ENCODE measurements at places on chromosomes 4 and X.

GRCh38 chr4:69640289-69640688, 847 bp upstream of the UGT2A2 start:
- no peak for DNase-seq

DNA sequence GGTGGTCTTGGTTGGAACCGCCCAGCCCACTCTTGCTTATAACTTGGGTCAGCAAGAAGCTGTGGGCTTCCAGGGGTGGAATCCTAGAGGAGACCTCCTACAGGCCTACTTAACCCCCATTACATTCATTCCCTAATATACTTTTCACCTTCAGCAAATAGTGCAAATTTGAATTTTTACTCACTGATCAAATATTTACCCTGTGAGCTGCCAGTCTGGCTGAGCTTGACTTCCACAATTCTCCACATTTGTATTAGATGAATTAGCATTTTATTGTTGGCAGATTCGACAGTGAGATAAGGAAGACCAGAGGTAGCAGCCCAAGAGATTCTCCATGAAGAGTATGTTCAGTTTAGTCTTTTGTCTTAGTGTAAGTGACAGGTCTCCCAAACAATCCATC, 199.6 kb downstream of the BCOR start:
- no peak for DNase-seq

GRCh38 chrX:56744996-56745395, 16.0 kb downstream of the NBDY start:
- no peak for DNase-seq

- no peak for DNase-seq
Measured at GRCh38 chr4:145011636-145012035, 86.4 kb downstream of the ANAPC10 start.

- no peak for DNase-seq
Measured at GRCh38 chr4:94758141-94758699, 465 bp downstream of the BMPR1B start.

- DNase-seq: no peak
Measured at GRCh38 chr4:168220893-168221292, 97.7 kb downstream of the DDX60 start.

- no peak for DNase-seq
Measured at GRCh38 chrX:13401724-13402123, 81.9 kb upstream of the ATXN3L start.

- DNase-seq: no peak
Measured at GRCh38 chrX:113390531-113390930, 549.9 kb upstream of the AMOT start.

DNA sequence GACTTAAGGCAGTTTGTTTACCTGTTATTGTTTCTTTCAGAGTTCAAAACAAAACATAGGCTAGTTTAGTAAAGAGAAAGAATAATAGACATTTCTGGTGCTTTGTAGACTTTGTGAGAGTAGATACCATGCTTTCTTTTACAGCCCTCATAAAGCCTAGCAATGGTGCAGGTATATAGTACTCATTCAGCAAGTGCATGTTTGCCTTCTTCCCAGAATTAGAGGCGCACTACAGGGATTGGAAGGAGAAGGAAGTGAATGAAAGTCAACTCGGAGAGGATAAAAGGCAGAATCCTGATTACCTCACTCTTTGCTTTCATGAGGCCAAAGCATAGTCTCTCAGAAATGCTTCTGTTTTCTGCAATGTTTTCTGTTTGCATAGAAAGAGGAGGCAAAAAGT, 43.1 kb upstream of the FHDC1 start:
- no peak for DNase-seq

DNA sequence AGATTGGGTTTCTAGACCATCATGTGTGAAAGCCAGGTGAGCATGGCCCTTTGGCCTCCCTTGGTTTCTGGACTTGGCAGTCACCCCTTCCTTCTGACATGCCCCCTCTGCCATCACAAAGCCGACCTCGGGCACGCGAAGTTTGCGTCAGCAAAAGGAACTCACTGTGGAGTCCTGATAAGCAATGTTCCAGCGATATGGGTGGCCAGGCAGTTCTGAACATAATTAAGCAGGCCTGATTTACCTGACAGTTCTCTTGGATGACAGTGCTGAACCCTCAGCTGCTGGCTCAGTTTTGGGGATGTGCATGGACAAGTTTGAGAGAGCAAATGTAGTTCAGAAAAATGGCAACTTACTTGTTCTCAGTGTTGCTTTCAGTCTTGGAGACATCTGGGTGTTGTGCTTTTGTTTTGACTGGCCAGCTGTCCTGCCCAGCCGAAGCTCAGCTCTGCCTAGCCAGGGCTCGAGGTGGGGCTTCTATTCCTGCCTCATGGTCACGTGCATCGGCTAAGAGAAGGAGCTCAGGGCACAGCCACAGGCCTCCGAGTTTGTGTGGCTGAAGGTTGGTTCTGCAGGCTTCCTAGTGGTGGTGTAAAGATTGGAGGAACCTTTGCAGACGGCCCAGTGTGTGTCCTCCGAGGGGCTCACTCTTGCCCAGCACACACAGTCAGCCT, 78.3 kb downstream of the CLDN34 start:
- DNase-seq: no peak

GRCh38 chrX:27797575-27797974, 10.2 kb upstream of the MAGEB10 start:
- no peak for DNase-seq

GRCh38 chrX:3052860-3053259, 11.6 kb downstream of the ARSF start:
- DNase-seq: no peak

DNA sequence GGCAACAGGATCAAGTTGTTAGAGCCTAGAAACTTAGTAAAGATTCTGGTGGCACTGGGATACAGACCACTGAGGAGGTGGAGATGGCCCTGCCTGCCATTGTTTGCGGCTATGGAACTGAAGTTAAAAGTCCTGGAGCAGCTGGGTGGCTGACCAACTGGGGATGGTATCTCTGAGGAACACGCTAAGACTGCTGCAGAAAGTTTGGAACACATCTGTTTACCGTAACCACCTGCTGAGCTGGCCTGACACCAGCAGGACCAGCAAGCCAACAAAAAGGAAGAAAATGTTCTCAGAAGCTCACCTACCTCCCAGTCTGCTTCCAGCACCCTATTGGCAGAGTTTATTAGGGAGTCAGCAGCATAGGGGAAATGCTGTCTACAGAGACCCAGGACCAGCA, 17.4 kb upstream of the PACRGL start:
- no peak for DNase-seq

DNA sequence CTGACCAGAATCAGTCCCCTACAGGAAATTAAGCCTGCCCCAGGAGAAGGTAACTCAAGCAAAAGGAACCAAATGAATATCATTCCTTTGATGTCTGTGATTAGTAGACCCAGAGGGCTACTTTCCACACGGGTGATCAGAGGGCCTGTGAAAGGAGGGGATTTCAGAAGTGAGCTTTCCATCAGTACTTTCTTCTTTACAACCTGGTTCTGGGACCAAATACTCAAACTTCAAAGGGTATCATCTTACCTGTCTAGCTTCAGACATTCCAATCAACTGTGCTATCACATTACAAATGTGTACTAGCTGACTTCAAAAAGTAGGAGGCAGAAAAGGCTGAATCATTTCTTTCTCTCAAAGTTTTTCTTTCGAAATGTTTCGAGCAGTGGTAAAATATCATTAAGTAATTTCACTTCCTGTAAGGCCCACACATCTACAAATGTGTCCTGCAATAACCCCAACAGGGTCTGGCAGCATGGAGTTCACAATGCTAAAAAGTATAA, 23.9 kb downstream of the ACSL4 start:
- DNase-seq: no peak

GRCh38 chrX:155314260-155314659, 20.2 kb downstream of the CLIC2 start:
- DNase-seq: no peak

DNA sequence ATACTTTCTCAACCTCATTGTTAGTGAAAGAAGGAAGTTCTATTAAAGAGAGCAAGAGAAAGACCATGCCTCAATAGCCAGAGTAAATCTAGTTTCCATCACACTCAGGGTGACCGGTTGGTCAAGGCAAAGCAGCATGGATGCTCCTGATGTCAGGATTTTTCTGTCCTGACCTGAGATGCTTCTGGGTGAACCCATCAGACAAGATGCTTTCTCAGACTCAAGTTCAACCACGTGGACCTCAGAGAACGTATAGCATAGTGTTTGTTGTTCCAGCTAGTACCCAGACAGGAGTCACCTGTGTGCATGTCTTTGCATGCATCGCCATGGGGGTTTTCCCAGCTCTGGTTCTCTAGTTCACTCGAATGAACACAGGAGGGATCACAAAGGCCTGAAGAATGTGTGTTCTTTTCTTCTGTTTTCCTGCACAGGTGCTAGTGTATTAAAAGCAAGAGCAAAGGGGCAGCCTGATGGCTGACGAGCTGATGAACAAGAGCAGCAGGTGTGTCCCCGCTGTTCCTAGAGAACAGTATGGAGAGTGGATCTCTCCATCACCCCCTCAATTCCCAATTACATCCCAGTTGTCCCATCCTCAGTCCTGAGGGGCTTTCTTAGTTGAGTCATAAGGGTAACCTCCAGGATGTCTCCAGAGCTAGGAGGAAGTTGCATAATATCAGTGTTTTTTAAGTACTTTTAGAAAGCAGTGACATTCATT, 110.5 kb upstream of the ENPP6 start:
- no peak for DNase-seq

DNA sequence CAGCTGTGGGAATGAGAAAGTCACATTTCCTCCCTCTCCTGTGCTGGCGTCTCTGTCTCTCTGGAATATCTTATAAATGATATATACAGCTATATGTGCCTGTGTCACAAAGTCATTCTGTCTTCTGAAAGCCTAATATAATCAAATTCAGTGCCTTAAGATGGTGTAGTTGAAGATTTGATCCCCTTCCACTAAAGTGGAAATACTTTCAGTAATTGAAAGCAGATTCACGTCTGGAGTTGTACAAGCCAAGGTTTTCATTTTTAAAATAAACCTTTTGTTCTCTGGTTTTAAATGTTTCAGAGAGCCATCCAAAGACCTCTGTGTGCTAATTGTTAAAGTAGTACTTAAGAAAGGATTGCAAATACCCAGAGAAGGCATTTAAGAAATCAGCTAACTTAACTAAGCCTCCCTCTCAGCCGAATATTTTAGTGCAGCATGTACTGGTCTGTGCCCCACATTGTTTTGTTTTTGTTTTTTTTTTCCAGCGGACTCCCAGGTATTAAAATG, 206.8 kb downstream of the TENM3 start:
- no peak for DNase-seq

DNA sequence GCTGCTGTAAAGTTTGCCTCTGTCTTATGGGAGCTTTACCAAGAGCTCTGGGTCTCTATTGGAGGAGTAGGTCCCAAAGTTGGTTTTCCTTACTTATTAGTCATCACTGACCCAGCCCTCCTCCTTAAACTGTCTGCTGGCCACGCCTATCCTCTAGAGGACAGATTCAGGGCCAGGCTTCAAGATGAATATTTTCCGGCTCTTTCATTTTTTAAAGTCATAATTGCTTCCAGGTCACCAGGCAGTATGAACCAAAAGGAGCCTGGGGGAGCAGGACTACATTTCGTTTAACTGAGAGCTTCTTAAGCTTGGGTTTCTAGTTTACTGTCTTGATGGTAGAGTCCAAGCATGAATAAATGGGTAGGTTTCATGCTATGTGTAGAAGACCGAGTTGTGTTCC, 13.7 kb downstream of the BCORL1 start:
- DNase-seq: no peak

DNA sequence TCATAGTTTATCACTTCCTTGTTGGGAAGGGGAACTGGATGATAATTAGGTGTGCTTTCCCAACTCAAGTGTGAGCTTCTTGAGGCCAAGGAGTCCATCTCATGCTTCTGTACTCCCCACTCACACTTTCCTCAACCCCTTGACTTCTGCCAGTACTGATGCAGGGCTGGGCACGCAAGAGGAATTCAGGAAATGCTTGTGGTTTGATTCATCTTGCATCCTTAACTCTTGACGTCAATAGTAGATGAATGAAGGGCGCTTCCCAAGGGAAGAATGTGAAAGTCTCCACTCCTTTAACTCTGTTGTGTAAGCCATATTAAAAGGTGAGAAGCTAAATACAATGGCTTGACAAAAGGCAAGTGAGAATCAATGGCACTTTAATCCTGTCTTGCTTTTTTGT, 101.8 kb downstream of the AGTR2 start:
- DNase-seq: no peak

GRCh38 chr4:128958194-128958593, 135.1 kb downstream of the SCLT1 start:
- no peak for DNase-seq

GRCh38 chr4:171668403-171668802, 144.8 kb upstream of the GALNTL6 start:
- no peak for DNase-seq

- DNase-seq: no peak
Measured at GRCh38 chr4:108191269-108191914, 22.7 kb upstream of the LEF1 start.

DNA sequence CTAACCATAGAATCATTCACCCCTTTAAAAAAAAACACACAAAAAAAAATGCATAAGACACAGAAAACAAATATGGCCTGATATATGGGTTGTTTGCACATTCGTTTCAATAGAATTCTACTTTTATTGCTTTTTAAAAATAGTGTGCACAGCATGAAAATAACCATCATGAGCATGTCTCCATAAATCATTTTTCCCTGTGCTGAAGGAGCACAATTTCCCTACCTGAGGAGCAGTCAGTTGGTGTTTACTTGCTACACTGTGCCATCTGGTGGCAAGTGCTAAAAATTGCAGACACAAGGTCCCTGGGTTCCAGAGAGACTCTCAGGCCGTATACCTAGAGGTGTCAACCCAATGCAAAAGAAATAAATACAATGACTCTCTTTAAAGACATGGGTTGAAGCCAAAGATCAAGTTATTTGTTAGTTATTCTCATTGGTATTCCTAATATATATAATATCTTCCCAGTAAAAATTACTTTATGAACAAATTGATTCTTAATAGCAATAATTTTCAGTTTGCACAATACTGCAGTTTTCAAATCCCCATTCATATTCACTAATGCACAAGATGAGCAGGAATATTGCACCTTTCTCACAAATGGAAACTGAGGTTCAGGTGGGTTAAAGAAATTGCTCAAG, 551.4 kb downstream of the IQCM start:
- DNase-seq: no peak

GRCh38 chr4:125316791-125317524, 2.2 kb downstream of the FAT4 start:
- DNase-seq: no peak

- DNase-seq: no peak
Measured at GRCh38 chr4:151045907-151046306, 30.8 kb upstream of the LRBA start.

Measured in activated CD8-positive, alpha-beta memory T cell treated with anti-CD3 and anti-CD28 coated beads for 1 hour (primary cell).